ENCODE measurements at places on chromosomes 5 and 9. TPM values are rescaled to one million over a fixed set of nuclear protein-coding genes. Genes with fewer than 3 reads are reported as not detected.
A peak's percentile ranks its signal among the peaks of the same experiment; 100 is the strongest.

Gene IRX4
- 1.7 TPM for total RNA-seq

DNA sequence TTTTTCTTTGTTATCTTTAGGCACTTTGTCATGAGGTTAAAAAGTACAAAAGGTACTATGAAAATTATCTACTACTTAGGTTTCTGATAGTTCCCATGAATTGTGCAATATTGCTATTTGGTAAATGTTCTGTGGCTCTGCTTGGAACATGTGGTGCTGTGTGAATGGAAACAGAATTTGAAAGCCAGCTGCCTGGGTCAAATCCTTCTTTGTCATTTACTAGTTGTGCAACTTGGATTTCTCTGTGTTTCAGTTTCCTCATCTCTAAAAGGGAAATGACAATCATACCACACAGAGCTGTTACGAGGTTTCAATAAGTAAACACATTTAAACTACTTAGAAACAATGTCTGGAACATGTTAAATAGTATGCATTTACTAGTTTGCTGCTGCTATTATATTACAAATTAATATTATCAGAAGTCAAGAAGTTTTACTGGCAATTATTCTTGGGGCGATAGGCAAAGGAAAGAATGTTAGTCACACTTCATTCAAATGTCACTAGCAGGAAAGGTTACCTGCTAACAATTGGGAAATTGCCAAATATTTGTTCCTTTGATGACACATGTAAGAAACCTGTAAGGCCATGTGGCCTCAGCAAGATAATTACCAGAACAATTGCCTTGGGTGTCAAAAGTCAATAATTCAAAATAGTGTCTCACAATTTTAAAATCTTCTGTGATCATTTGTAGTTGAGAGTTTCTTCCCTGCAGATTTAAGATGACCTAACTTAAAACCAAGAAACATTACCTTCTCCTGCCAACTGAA lies 184.8 kb downstream of the KIAA0825 start:
- peak overlapping the region; percentile 30 for H3K27ac ChIP-seq
- peak; percentile 18 for DNase-seq
- no peak overlapping the region for H3K4me3 ChIP-seq
- no peaks in the 10 kb centered on the region for H3K36me3 ChIP-seq
- H3K4me1 ChIP-seq = no peaks in the 10 kb centered on the region

DNA sequence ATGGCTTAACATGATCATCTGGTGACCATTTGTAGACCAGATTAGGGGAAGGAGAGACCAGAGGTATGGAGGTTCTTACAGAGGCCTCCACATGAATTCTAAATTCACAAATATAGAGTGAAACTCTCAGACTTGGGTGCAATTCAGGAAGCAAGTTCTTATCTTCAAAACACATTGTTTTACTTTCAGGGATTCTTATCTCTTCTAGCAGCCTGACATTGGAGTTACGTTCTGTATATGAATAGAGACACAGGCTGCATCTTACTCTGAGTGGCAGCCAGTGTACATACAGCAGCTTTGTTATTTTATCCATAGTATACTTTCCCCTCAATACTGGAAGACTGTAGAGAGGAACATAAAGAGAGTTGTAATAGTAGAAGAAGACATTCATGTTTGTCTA lies 1331.7 kb upstream of the WWC1 start:
- no peak for DNase-seq
- H3K27ac ChIP-seq = no peak overlapping the region
- no peaks in the 10 kb centered on the region for H3K4me1 ChIP-seq
- H3K36me3 ChIP-seq = no peaks in the 10 kb centered on the region

DNA sequence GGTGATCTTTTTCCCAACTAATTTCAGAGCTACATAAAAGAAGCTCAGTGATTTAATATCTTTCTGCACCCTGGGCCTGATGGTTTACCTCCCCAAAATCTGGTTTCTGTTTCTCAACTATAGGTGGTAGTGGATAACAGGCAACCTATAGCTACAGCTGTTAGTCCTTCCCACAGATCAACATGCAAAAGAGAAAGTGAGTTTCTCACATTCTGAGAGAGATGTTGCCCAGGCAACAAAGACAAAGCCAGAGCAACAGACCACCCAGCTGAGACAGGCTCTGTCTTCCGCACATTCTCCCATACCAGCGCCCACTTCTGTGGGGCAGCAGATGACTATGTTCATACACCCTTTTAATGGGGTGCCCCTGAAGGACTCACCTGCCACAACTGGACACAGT lies 40.7 kb upstream of the PPP2R2B start:
- no peak for DNase-seq
- no peak overlapping the region for H3K4me3 ChIP-seq
- H3K27me3 ChIP-seq = no peaks in the 10 kb centered on the region
- no peaks in the 10 kb centered on the region for H3K36me3 ChIP-seq
- no peak overlapping the region for H3K27ac ChIP-seq

DNA sequence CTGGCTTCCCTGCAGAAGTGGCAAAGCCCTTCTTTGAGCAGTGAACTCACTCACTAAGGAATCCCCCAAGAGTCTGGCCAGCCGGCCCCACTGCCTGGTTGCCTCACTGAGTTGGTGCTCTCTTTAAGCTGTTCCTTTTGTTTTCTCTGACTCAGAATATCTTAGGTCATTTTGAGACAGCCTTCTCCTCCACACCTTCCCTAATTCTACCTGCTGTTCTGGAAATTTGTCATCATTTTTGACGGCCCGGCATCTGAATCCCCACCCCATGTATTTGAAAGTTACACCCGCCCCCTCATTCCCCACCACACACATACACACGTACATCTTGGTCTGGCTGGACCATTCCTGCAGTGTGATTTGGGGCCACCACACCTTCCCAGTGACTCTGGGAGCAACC lies 41.8 kb downstream of the FGF1 start:
- no peaks in the 10 kb centered on the region for H3K4me1 ChIP-seq
- no peak for DNase-seq

- no peak overlapping the region for H3K4me3 ChIP-seq
- DNase-seq = no peak
- no peak overlapping the region for H3K27ac ChIP-seq
- H3K36me3 ChIP-seq = no peaks in the 10 kb centered on the region
- H3K4me1 ChIP-seq = no peaks in the 10 kb centered on the region
Observed at GRCh38 chr5:98593418-98593817, 180.0 kb upstream of the RGMB start.

- no peak overlapping the region for H3K27ac ChIP-seq
- H3K4me1 ChIP-seq = no peaks in the 10 kb centered on the region
- no peak for DNase-seq
- H3K36me3 ChIP-seq = no peaks in the 10 kb centered on the region
- no peaks in the 10 kb centered on the region for H3K27me3 ChIP-seq
- H3K4me3 ChIP-seq = no peak overlapping the region
Observed at GRCh38 chr5:111079846-111080245, 8.3 kb downstream of the TSLP start.
